ENCODE measurements at places on chromosomes 16 and 17.
A peak's percentile ranks its signal among the peaks of the same experiment; 100 is the strongest.

DNA sequence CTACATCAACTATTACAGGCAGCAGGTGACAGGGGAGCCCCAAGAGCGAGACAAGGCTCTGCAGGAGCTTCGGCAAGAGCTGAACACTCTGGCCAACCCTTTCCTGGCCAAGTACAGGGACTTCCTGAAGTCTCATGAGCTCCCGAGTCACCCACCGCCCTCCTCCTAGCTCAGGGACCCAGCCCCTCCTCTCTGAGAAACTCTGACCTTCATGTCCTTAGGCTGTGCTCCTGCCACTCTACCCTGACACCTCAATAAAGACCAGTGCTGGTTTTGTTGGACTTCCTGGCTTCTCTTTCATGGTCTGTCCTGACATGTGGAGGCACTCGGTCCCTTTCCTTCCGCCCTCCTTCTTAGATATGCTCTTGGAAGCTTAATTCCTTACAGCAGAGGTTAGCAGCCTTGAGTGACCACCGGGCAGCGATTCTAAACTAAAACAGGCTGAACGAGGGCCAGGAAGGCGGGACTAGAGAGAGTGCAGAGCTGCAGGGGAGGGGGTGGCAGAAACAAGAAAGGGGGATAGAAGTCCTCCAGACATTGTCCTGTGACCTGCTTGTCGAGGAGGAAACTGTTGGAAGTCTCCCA lies 915 bp downstream of the AHSP start:
- ATAC-seq = no peak

GRCh38 chr16:8053437-8053836 lies 536.9 kb downstream of the TMEM114 start:
- ATAC-seq = no peak

DNA sequence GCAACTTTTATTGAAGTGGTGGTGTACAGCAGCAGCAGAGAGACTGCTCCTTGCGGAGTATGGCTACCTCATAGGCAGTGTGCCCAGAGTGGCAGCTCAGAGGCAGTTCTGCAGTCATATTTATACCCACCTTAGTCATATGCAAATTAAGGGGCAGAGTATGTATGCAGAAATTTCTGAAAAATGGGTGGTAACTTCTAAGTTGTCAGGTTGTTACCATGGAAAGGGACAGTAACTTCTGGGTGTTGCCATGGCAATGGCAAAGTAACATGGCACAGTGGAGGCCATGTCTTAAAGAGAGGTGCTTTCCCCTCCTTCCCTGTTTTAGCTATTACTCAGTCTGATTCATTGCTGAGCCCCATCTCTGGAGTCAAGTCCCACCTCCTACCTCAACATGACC lies 53.4 kb downstream of the MEOX1 start:
- ATAC-seq = peak; percentile 67

- ATAC-seq = no peak
Measured at GRCh38 chr16:46573008-46573833, 48.0 kb downstream of the SHCBP1 start.

GRCh38 chr17:75315541-75316243 lies 26.5 kb upstream of the SLC25A19 start:
- ATAC-seq = peak; percentile 52

Data from stimulated activated memory B cell treated with anti-CD40 and anti-IgM and Interleukin-4, amounts not matched to agents 10 μg/mL and 1 μg/mL and 100 μg/mL, for 72 hours (primary cell).